ENCODE measurements at places on chromosomes 16 and 17.

- DNase-seq = no peak
Observed at GRCh38 chr16:48246066-48246465, 1.3 kb downstream of the ABCC11 start.

GRCh38 chr17:43219001-43219400 is 7.3 kb downstream of the TMEM106A start:
- DNase-seq = no peak

GRCh38 chr16:1202274-1202673 is 22.8 kb downstream of the TPSG1 start:
- no peak for DNase-seq

DNA sequence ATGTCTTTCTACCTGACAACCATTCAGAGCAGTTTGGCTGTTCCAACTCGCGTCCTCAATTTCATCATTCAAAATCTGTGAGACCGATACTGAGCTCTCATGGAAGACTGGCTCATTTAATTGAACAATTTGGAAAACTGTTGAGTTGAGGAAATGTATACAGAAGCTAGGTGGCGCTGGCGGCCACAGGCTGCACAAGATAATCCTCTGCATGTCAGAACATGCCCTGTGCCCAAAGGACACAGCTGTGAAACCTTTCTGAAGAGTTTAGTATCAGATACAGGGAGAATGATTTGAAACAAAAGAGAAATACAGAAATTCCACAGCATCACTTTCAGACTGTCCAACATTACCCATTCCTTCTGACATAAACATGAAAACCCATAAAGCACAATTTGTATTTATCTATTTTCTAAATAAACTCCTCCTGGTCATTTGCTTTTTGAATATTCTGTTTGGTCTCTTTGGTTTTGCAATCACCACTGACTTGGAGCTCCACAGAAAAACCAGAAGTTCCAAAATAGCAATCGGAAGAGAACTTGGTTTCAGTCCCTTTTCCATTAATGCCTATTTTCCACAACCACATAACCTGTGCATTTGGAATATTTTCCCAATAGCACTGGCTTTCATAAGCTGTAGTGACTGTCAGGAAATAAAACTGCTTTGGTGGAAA is 192.8 kb downstream of the MAP2K6 start:
- DNase-seq = no peak

DNA sequence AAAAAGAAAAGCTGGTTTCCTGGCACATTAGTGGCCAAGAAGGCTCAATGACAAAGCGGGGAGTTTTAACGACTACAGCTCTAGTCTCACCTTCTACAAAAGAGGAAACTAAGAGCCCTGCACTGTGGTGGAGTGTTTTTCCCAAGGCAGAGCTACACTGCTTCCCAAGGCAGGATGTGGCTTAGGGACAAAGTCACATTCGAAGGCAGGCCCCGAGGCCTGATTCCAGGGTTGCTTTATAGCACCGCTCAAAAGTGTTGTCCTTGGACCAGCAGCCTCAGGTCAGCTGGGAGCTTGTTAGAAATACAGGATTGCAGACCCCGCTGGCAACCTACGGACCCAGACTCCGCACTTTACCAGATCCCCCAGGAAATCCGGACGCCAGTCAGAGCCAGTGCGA is 23.8 kb downstream of the TMEM92 start:
- no peak for DNase-seq
